NCI-H446 treated with DMSO at 0.1 percent for 48 hours (cell line): ENCODE measurements at places on chromosomes 7 and 10.

DNA sequence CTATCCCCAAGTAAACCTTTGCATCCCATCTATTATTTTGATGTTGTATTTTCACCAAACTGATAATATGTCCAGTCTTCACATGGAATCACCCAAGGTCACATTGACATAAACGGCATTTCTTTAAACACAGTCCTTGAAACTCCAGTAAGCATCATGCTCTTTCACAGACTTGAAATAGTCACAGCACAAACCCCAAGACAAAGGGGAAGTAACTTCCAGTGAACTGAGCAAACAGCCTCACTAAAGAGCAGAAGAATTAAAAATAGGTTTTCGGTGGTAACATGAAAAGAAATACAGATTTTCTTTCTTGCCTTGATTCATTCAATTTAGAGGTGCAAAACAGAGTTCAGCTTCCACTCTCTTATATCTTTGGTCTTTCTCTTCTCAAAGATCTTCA lies 253.7 kb downstream of the SFMBT2 start:
- no peak for DNase-seq

DNA sequence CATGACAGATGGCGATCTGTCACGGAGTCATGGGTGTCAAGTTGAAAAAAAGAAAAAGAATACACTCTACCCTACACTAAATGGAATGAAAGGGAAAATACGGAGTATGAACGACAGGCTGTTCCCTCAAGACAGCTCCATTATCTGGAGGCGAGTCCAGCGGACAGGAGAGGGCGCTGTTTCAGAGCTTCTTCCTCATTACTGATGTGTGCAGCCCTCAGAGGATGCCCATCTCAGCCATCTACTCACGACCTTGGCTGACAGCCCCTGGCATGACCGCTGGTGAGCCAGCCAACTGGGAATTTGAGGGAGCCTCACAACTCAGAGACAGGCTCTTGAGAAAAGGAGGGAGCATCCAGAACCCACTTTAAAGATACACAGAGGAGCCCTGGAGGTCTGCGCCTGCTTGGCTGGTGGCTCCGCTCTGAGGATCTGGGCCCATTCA lies 49.6 kb upstream of the SMNDC1 start:
- peak; percentile 73 for DNase-seq

GRCh38 chr7:103710247-103710646 lies 264.2 kb upstream of the SLC26A5 start:
- no peak for DNase-seq

DNA sequence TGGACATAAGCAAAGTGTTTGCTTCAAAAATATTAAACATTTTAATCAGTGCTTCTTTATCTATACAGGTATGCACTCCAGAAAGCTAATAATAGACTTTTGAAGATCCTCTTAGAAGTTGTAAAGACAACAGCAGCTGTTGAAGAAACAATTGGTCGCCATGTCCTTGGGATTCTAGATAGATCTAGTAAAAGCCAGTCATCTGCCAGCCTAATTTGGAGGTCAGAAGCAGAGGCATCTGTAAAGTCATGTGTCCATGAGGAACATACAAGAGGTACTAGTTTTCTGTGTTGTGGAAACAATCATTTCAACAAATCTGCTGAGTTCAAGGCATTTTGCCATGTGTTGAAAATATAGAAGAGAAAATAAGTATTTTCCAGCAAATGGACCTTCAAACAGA lies 89.3 kb downstream of the CYP51A1 start:
- DNase-seq, result no peak

DNA sequence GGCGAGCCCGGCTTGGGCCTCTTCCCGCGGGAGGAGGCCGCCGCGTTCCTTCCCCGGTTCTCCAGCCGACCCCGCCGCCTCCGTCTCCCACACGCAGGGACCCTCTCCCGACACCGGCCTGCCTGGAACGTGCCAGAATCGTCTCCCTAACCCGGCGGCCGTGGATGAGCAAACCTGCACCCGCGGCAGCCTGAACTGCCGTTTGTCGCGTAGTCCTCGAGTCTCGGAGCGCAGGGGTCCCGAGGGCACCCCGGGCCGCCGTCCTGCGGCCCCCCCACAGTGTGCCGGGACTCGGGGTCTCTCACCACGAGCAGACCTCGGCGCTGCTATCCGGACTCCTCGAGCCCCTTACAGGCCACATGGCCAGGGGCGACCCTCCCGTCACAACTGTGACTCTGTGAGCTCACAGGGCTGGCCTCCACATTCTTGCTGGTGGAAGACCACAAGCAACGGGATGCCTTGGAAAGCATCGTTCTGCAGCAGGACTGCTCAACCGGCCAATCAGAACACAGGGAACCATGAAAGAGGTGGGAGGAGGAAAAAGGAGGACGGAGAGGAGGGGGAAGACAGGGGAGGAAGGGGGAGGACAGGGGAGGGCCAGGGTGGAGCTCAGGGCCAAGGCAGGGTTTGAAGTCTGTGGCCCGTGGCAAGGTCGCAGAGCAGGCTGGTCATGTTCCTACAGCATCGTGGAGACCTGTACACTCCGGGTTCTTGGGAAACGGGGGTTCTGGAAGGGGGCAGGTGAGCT lies 276.9 kb downstream of the DNAJB6 start:
- no peak for DNase-seq

DNA sequence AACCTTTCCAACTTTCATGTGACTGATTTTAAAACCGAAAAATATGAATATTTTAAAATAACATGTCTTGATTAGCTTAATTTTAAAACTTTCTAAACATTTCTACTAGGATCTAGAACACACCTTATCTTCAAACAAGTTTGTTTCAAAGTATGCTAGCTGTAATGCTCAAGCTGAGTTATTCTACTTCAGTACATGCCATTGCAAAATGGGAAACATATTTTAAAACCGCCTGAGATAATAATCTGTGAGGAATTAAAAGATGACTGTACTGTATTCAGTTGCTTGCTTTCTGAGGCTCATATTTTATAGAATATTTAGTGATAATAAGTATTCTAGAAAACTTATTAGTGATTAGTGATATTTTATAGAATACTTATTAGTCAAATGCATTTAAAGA lies 99.6 kb downstream of the LMBR1 start:
- DNase-seq, result no peak

- DNase-seq, result no peak
Observed at GRCh38 chr7:138698281-138698680, 2.9 kb downstream of the SVOPL start.

- DNase-seq, result no peak
Observed at GRCh38 chr10:43904844-43905243, 256.2 kb upstream of the ZNF32 start.

DNA sequence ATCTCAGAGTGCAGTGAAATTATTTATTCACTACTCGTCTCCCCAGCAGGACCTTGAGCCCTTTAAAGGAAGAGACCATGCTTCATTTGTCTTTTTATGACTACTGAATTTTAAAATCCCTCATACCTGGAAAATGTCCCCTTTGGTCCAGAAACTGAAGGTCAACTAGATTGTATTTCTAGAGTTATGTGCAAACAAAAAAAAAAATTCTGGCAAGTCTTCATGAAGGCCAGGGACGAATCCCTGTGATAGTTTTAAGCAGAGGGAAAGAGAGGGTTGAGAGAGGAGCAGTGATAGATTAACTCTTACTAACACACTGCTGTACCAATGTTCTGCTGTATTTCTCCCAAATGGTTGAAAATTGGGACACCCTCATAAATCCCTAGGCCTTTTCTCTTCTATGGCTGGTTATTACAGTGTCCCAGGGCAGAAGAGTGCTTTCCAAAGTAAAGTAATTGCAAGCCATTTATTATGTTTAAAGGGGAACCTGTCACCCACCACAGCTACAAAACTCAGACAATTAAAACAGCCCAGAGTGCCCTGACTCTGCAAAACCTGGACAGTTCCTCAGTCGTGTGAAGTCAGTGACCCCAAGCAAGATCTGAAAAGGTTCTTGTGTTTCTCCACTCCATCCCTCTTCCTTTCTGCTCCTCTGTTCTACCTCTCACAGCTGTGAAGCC lies 182.8 kb upstream of the AOAH start:
- no peak for DNase-seq

- no peak for DNase-seq
Observed at GRCh38 chr10:35843524-35844181, 201.6 kb upstream of the FZD8 start.

GRCh38 chr7:66859794-66860645 lies 61.0 kb upstream of the TMEM248 start:
- DNase-seq, result no peak

- no peak for DNase-seq
Observed at GRCh38 chr7:28465697-28466096, 53.4 kb downstream of the CREB5 start.

DNA sequence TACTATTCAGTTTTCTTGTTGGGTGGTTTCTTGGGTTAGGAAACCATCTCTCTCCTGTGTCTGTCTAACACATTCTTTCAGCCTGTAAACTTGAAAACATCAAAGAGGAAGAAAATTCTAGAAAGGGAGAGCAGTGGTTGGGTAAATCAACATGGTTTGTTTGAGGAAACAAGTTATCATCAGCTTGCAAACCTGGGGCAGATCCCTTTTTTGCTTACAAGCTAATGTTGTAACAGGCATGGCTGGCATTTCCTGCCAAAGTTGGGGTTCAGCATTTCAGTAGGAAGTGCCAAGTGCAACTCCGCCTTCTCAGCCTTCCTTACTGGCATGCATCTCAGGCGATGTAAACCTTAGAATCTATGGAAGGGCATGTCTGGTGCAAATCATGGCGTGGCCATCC lies 112.6 kb downstream of the EEPD1 start:
- no peak for DNase-seq

- no peak for DNase-seq
Observed at GRCh38 chr10:33935350-33935749, 600.9 kb upstream of the NRP1 start.

DNA sequence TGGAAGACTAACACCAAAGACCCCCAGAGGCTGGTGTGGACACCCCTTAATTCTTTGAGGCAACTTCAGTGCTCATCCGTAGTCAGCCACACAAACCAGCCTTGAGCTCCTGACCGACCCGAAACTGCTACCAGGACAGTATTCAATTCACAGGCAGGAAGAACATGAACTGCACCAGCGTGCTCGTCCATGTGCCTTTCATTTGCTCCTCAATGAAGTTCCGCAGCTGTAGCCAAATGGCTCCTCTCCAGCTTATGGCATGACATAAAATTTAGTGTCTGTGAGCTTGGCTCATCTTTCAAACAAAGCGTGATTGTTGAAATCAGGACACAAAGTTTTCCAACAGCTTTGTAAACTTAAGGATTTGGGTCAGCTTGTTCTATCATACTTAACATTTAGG lies 144.1 kb upstream of the FAM171A1 start:
- no peak for DNase-seq

- no peak for DNase-seq
Observed at GRCh38 chr7:40604601-40605438, 470.0 kb downstream of the SUGCT start.

DNA sequence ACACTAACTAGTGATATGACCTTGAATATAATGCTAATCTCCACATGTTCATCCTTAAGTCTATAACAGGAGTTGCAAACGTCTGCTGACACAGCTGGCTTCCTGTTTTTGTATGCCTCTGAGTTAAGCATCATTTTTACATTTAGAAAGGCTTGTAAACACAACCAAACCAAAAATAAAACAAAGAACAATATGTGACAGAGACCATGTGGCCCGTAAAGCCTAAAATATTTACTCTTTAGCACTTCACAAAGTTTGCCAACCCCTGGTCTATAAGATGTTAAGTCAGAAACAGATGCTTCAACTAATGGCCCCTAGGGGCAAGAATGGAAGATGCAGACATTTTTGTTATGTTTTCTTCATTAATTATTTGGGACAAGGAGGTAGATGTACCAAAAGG lies 109.3 kb downstream of the CPEB3 start:
- no peak for DNase-seq

GRCh38 chr7:151409667-151410404 lies at the start of gene WDR86:
WDR86 (minus strand) TSS chr7:151410038; CDS start chr7:151409589, 449 bp downstream.
- no peak for DNase-seq

DNA sequence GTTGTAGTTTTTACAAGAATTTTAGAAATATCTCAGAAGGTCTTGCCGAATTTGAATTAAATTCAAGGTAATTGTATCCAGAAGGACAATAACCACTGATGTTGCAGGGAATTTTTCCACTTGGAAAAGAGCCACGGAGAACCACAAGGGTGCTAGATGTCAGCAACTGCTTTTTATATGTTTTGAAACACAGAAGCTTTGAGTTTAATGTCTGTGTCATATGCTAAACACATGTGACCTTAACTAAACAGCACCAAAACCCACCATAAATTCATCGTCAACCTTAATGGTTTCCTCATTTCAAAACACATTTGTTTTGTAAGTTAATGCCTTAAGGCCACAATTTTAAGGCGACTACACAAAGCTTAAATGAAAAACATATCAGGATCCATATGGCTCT lies 106.9 kb downstream of the COL28A1 start:
- DNase-seq, result no peak

DNA sequence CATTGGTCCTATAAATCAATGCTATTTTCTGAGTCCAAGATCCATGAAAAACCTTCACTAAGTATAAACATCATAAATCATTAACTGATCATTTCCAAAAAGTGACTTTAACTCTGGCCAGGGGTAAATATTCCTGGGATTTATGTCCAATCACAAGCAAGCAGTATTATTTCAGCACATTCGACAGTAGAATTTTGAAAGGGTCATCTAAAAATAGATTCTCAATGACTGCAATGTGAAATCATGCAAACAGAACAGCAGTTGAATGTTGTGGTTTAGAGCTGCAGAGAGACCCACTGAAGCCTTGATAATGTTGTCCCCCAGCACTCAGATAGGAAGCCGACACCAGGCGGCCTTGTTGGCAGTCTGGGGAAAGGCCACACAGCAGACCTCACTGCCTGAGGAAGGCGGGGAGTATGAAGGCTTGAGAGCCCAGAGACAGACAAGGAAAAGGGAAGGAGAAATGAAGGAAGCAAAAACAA lies 38.1 kb downstream of the FAM107B start:
- no peak for DNase-seq

- no peak for DNase-seq
Observed at GRCh38 chr7:135519233-135519688, 9.4 kb upstream of the CNOT4 start.

DNA sequence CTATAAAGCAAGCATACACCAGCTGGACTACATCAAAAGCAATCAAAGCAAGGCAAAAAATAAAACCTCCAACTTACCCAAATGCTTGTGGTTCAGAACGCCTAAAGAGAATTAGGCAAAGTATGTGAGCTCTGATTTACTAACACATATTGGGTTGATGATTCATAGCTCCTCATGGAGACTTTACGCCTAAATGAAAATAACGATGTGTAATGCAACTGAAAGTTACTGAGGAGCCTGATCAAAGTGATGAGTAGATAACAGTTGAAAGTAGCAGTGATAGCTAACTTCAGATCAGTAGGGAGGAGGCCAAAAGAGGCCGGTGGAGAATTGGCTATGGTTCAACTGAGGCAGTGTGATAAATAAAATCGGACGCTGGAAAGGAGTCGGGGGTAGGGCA lies 85.0 kb downstream of the MPP7 start:
- no peak for DNase-seq
